ENCODE measurements at places on chromosomes 3 and 15. TPM values are rescaled to one million over a fixed set of nuclear protein-coding genes. Genes with fewer than 3 reads are reported as not detected.

DNA sequence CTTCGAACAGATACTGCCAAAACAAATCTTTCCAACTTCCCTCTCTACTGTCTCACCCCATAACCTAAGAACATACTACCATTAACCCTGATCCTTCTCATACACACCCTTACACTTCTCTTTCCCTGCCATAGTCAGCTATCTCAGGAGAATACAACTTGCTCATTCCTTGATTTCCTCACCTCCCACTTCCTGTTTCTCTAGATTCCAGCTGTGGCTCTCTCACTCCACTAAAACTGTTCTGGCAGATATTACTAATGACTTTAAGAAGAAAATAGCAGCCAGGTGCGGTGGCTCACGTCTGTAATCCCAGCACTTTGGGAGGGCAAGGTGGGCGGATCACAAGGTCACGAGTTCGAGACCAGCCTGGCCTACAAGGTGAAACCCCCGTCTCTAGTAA, 4.6 kb downstream of the LSG1 start:
- peak; percentile 18 for DNase-seq

- DNase-seq: no peak
These were observed 333.8 kb upstream of the UMPS start for GRCh38 chr3:124396339-124396950.

DNA sequence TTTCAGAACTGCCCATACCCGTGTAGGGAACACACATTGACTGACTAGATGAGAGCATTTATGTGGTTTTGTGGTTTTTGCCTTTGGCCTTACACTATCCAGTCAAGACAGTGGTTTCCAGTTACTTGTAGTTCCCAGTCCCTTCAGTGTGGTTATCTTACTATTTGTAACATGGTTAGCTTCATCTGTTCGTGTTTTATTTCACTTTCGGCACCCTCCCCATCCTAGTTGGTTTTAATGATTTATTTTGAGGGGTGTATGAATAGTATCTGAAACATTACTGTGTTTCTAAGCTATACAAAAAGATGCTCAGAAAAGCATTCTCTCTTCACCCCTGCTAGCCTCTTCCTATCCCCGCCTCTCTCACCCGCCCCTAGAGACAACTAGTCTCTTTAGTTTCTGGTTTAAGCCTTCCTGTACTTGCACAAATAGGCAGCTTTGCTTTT, 14.1 kb downstream of the LYSMD4 start:
- no peak for DNase-seq

GRCh38 chr15:40815042-40815698, 7.9 kb upstream of the DNAJC17 start:
- no peak for DNase-seq

GRCh38 chr3:126530171-126531050, 6.5 kb downstream of the CHST13 start:
- no peak for DNase-seq

DNA sequence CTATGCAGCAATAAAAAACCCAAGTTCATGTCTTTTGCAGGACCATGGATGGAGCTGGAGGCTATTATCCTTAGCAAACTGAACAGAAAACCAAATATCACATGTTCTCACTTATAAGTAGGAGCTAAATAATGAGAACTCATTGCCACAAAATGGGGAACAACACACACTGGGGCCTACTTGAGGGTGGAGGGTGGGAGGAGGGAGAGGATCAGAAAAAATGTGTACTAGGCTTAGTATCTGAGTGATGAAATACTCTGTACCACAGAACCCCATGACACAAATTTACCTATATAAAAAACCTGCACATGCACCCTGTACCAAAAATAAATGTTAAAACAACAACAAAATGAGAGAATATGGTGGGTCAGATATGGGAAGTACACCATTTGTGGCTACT, 49.6 kb upstream of the AADACL2 start:
- no peak for DNase-seq

DNA sequence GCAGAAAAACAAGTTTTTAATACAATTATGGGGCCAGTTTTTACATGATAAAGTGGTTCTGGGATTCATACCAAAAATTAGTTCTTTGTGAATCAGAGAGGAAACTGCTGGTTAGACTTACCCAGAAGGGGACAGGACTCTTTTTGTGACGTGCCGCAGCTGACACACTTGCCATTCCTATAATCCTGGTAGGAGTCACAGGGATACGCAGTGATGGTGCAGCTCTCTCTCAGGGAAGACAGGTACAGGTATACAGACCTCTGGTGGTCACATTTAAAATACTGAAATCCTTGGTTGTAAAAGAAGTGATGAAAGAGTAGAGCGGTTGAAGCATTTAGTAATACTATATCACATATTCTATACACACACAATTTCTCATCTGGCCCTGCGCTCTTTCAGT, 20.2 kb upstream of the TMEM41A start:
- DNase-seq: no peak

- DNase-seq: no peak
These were observed 328.1 kb upstream of the ATP10A start for GRCh38 chr15:26191193-26191592.

- no peak for DNase-seq
These were observed 53.0 kb upstream of the CADPS start for GRCh38 chr3:62928256-62928655.

- no peak for DNase-seq
These were observed 72.6 kb upstream of the MFGE8 start for GRCh38 chr15:88985547-88986393.

DNA sequence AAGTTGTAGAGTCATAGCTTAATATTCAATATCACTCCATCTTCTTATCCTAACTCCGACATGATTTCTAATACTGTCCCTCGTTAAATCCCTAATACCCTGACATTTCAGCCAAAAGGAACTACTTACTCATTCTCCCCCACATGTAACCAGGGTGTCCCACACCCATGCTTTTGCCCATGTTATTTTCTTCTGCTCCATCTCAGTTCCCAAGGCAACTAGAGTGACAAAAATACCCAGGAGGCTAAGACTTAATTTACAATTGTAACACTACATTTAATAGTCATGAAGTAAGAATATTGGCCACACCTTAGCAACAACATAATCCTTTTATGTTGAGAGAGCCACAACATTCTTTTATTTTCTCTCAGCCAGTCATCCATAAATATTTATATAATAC, 248.5 kb upstream of the TGFBR2 start:
- no peak for DNase-seq

DNA sequence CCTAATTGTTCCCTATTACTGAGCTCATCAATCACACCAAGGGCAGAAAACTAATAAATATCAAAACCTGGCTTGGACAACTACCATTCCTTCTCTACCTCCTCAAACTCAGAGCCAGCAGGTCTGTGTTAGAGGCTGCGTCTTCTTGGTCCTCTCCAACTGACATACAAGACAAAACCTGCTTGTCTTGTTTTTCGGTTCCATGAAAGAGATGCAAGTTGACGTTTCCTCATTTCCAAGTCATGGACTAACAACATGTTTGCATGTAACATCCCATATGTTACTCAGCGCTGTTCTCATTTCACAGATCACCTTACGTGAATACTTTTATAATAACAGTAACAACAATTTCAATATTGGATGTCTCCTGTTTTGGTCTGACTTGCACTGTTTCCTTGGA, 110.9 kb downstream of the LMLN start:
- no peak for DNase-seq

- peak; percentile 62 for DNase-seq
These were observed 28.3 kb downstream of the MITF start for GRCh38 chr3:69767571-69767970.

- no peak for DNase-seq
These were observed 123.4 kb upstream of the ROPN1 start for GRCh38 chr3:124115279-124115678.

GRCh38 chr15:40251486-40252140, 12.8 kb downstream of the PAK6 start:
- no peak for DNase-seq

DNA sequence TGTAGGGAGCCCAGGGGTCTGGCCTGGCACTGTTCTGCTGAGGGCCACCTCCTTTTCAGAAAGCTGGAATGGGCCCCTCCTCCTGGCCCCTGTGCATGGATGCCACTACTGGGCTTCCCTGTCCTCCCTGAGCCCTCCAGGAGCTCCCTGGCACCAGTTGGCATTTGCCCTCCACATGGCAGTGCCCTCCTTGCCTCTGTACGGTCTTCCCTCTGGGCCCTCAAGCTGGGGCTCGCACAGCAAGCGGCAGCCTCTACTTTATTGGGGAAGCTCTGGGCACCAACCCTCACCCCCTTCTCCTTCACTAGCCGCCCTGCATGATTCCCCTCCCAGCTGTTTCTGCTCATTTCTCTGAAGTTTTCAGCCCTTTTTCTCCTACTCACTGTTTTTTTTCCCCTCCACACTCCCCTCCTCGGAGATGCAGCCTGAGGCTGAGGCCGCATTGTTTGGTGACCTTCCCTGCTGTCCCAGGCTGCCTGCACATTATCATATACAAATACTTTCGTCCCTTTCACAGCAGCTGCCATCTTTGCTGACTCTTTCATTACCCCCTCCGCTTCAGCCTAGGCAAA, 127.3 kb downstream of the EEFSEC start:
- no peak for DNase-seq

GRCh38 chr3:147161833-147162232, 244.5 kb downstream of the ZIC4 start:
- no peak for DNase-seq

GRCh38 chr3:5059782-5060181, 62.3 kb upstream of the ARL8B start:
- no peak for DNase-seq

DNA sequence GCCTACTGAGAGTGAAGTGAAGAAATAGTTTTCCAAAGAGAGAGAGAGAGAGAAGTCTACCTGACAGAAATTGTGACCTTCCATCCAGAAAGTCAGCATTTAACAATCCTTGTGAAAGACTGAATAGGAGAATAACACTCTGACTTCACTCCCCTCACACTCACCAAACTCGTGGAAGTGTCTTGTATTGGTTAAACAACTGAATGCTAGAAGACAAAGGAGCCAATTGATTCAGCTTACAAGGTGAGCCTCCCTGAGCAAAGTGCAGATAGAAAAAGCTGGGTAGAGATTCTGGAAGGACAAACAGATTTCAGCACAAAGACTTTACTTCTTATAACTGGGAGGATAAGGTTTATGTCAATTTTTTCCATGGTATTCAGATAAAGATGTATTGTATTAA, 40.8 kb upstream of the OSTN start:
- no peak for DNase-seq

The HIGD1A gene
- 102 TPM for total RNA-seq

The GOLGA8K gene
- 0.39 TPM for total RNA-seq

The ADGRG7 gene
- not detected for total RNA-seq

The TLR9 gene
- not detected for total RNA-seq

The FGD5 gene
- total RNA-seq: 86.3 TPM
